Inflammatory macrophage (primary cell): ENCODE measurements at places on chromosomes 6 and 20.

- no peak for DNase-seq
Measured at GRCh38 chr6:109714166-109714565, 23.1 kb downstream of the FIG4 start.

- DNase-seq = no peak
Measured at GRCh38 chr6:154060076-154060475, 21.0 kb downstream of the OPRM1 start.

- no peak for DNase-seq
Measured at GRCh38 chr20:17562804-17563305, 7.0 kb upstream of the DSTN start.

- DNase-seq = no peak
Measured at GRCh38 chr20:53320701-53321100, 272.9 kb downstream of the ZNF217 start.

DNA sequence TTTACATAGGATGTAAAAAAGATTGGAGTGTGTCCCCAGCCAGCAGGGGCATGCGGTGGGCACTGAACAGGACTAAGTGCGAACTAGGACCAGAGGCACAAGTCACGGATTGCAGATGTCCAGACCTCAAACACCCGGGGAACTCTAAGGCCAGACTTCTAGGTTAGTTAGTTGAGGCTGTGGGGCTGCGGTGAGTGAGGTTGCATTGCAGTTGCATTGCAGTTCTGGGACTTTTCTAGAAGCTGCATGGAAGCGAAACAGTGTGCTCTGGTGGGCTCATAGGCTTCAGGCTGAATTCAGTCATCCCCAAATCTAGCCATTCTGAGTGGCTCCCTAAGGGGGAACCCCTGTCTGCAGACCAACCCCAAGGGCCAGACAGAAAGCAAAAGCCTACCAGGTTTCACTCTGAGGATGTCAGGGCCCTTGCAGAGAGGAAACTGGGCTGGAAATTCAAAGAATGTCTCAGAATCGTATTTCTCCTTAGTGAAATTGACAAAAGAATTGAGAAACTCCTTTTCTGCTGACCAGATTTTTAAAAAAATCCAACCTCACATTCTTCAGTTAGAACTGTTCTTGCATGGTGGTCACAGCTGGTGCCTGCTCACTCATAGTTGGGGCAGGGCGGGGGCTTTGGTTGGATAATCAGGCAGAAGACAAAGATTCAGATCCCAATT is 182.8 kb downstream of the ZDHHC14 start:
- no peak for DNase-seq

DNA sequence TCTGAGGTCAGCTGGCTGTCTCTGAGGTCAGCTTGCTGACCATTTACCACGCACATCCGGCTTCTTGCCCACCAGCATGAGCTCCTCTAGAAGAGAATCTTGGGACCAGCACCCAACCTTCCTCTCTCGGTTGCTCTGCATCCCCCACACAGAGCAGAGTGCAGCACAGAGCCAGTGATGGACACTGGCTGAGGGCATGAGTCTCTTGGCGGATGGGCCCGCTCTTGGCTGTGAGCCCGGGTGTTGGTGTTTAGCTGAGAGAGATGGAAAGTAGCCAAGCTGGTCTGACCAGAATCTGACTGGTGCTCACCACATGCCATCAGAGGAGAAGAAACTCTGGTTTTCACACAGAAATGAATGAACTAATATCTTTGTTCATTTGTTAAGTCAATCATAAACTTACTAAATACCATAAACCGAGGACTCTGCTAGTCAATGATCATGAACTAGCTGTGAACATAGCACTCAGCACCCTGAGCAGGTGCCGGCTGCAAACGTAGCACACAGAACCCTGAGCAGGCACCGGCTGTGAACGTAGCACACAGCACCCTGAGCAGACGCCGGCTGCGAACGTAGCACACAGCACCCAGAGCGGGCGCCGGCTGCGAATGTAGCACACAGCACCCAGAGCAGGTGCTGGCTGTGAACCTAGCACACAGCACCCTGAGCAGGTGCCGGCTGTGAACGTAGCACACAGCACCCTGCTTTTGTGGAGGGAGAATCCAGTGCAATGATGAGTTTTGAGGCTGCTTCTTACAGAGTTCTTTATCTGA is 10.4 kb upstream of the THBS2 start:
- DNase-seq = no peak

DNA sequence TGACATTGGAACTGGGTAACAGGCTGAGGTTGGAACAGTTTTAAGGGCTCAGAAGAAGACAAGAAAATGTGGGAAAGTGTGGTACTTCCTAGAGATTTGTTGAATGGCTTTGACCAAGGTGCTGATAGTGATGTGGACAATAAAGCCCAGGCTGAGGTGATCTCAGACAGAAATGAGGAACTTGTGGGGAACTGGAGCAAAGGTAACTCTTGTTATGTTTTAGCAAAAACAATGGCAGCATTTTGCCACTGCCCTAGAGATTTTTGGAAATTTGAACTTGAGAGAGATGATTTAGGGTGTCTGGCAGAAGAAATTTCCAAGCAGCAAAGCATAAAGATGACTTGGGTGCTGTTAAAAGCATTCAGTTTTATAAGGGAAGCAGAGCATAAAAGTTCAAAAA is 474.7 kb upstream of the ADGRB3 start:
- no peak for DNase-seq

GRCh38 chr6:40011844-40012243 is 77.6 kb upstream of the MOCS1 start:
- no peak for DNase-seq

- DNase-seq = no peak
Measured at GRCh38 chr6:144156991-144157390, 6.7 kb downstream of the STX11 start.

DNA sequence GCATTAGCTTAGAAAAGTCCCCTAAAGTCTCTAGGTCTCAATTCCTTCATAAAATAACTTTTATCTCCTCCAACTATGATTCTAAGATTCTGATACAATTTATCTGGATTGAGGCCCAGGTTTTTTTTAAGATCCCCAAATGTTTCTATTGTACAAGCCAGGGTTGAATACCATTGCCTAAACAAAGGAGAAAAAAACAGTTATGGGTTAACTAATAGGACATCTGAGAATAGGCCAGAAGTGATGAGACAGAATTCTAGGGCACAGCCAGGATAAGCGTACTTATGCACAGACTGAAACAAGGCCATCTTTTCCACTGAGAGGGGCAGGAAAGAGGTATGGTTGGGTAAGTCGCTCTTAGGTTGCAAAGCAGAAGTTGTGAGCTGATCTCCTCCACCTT is 26.4 kb downstream of the EPB41L2 start:
- DNase-seq = no peak

GRCh38 chr20:50187403-50188051 is 3.1 kb upstream of the CEBPB start:
- no peak for DNase-seq

GRCh38 chr6:121418346-121418745 is 17.1 kb upstream of the GJA1 start:
- no peak for DNase-seq

- DNase-seq = no peak
Measured at GRCh38 chr6:56814308-56814707, 140.6 kb upstream of the BEND6 start.

GRCh38 chr6:99013661-99014060 is 65.9 kb upstream of the FBXL4 start:
- no peak for DNase-seq

DNA sequence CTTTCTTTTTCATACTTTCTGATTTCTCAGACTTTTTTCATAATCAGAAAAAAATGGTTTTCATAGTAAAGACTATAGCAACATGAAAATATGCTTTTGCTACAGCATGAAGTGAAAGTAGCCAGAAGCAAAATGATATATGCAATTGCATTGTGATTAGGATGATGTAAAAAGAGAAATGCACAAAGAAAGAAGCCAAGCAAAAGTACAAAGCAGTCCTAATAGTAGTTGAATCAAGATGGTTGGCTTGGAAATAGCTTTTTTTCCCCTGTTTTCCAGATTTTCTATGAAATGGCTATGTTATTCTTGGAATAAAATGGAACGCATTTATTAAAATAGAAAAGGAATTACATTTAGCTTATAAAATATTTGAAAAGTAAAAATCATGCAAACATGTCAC is 77.3 kb downstream of the SEL1L2 start:
- DNase-seq = no peak

- DNase-seq = no peak
Measured at GRCh38 chr6:163252061-163252591, 162.4 kb upstream of the QKI start.

GRCh38 chr20:57654363-57654997 is 34.3 kb upstream of the ZBP1 start:
- peak; percentile 49 for DNase-seq

DNA sequence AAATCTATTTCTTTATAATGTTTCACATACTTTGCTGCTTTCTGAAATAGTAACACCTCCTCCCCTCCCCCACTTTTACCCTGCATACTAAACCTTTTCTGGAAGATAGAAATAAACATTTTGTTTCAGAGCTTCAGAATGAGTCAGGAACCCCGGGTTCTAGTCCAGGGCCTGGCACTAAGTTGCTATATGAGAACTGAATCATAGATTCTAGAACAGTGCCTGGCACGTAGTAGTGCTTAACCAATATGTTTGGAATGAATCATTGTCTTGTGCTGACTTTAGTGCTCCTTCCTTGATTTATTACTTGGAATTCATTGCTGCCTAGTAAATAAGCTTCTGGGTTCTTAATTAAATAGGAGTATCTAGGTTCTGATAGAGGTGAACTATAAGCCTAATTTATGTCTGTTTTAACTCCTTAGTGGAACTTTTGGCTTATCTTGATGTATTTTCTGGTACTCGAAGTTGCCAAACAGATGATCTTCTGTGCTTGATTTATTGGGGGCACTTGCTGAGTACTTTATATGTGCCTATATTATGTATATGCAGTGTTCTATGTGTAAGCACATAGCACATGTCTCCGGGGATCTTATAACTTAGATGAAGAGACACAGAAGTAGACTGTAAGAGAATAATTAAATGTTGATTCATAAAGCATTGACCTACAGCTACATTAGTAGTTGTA is 18.6 kb downstream of the TAB2 start:
- DNase-seq = peak; percentile 69

DNA sequence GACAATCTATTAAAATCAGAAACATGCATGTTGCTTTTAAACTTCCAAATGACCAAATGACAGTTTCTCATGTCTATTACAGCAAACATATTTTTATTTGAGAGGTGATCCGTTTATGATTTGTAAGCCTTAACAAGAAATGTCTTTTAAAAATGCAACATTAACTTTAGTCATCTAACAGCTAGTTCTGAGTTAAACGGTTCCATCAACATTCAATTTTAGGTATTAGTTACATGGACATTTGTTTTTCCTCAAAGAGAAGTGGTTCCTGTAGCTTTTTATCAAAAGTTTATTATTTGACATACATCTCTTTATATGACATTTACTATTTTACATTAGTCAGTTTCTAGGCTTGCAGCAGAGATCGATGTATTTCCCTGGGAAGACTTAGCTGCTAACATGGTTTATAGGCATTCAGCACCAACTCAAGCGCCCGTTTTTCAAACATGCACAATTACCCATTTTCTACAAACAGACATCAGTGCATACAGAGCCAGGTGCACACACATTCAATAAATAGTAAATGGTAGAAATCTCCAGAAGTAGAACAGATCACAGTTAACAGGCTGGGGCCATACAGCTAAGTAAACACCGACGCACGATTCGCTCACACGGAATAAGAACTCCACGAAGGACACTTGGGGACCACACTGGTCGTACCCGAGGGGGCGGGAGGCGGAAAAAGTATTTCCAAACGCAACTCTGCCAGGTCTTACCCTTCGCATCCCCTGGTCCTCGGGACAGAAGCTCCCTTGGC is 882 bp downstream of the CNR1 start:
- no peak for DNase-seq

GRCh38 chr6:112802144-112802543 is 455.0 kb downstream of the RFPL4B start:
- no peak for DNase-seq

GRCh38 chr6:35731736-35732532 is 4.9 kb upstream of the ARMC12 start:
- DNase-seq = no peak

DNA sequence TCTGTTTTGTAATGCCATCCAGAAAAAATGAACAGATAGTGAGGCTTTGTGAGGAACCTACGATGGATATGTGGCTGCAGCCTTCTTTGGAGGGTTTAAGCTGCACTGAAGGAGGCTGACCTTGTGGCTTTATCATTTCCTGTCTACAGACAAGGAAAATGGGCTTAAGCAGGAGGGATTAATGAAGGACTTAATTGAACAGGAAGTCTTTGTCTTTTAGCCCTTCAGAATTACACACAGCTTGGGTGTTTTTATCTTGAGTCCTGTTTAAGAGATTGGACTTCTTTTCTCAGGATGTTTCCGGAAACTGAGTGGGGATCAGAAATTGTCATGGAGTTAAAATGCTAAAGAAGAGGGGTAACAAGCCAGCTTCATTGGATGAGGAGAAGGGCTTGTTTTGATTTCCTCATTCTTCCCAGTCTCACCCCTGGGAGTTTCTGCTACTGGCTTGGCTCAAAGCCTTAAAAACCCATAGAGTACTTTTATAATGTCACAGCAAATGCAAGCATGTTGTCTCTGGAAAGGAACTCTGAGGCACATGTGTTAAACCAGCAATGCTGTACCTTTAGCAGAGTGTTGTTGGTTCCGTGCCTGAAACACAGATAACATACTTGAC is 193.6 kb downstream of the JARID2 start:
- no peak for DNase-seq
